ENCODE measurements at places on chromosomes 11 and 22.

GRCh38 chr11:71156301-71156700, 96.1 kb downstream of the SHANK2 start:
- DNase-seq: no peak

DNA sequence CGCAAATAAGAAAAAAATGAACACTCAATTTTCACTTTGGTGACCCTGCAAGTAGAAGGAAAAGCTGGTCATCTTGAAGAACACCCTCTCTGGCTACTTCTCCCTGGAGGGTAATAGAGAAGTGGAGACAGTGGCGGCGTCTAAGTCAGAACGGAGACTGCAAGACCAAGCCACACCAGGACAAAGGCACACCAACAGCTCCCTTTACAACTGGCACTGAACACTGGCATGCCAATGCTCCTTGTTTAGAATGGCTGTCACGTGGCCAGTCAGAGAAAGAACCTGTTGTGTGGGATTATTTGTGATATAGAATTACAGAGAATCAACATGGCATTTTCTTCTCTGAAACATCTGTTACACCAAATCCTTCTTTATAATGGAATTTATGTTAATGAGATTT, 61.3 kb upstream of the YPEL1 start:
- DNase-seq: no peak

DNA sequence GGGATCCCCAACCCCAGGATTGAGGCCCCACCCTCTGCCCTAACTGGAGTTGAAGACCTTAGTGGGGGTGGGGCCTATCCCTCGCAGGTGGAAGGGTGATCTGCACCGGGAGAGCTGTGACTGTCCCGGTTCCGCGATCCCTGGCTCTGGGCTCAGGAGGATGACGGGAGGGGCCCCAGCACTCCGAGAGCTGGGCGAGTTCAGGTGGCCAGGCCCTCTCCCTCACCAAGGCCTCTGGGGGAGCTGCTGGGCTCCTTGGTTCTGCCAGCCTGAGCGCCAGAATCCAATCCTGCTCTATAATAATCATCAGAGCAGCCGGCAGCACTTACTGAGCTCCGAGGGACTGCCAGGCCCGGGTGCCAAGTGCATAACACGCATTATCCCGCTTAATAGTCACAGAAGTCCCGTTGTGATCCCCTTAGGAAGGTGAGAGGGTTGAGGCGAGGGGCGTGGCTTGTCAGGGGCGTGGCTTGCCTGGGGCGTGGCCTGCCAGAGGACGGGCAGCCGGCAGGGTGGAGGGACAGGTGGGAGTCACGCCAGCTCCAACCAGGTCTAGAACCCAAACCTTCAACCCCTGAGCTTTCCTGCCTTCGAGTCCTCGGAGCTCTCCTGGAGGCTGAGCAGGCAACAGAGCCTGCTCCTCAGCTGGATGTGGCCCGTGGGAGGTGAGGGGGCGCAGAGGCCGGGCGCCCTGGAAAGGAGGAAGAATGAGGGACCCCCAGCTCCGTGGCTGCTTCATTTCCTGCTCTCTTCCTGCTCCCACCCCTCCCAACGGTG, 7.3 kb upstream of the SYT7 start:
- peak; percentile 50 for DNase-seq

- DNase-seq: no peak
Measured at GRCh38 chr11:80632691-80633090, 1191.9 kb upstream of the TENM4 start.

GRCh38 chr11:69365558-69365957, 71.6 kb downstream of the MYEOV start:
- no peak for DNase-seq

DNA sequence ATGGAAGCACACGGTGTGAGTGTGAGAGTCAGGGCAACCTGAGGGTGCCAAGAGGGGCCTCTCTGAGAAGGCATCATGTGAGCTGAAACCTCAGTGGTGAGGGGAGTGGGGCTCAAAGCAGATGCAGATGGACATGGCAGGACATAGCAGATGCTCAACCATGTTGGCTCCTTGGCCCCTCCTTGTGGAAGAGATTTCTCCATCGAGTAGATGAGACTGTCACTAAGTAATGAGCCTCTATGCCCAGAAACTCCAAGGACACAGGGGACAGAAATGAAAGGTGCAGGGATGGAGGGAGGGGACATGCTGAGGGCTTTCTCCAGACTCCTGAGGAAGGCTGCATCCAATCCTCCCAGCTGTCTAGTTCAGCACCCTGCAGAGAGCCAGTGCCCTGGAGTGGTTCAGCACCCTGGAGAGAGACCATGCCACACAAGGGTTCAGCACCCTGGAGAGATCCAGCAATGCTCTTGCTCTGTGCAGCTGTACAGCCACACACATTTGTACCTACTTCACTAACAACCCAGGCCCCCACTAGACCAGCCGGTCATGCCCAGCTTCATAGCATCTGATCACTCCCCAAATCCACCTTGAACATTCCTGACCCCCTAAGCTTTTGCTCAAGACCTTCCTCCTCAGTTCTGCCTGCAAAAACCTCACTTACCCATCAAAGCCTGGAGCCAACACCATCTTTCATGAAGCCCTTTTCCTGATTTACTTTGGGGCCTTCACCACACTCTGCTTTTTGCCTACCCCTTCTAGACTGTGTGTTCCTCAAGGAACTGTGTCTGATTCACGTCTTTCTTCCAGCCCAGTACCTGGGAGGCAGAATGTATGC, 252.0 kb downstream of the CTTN start:
- DNase-seq: no peak

DNA sequence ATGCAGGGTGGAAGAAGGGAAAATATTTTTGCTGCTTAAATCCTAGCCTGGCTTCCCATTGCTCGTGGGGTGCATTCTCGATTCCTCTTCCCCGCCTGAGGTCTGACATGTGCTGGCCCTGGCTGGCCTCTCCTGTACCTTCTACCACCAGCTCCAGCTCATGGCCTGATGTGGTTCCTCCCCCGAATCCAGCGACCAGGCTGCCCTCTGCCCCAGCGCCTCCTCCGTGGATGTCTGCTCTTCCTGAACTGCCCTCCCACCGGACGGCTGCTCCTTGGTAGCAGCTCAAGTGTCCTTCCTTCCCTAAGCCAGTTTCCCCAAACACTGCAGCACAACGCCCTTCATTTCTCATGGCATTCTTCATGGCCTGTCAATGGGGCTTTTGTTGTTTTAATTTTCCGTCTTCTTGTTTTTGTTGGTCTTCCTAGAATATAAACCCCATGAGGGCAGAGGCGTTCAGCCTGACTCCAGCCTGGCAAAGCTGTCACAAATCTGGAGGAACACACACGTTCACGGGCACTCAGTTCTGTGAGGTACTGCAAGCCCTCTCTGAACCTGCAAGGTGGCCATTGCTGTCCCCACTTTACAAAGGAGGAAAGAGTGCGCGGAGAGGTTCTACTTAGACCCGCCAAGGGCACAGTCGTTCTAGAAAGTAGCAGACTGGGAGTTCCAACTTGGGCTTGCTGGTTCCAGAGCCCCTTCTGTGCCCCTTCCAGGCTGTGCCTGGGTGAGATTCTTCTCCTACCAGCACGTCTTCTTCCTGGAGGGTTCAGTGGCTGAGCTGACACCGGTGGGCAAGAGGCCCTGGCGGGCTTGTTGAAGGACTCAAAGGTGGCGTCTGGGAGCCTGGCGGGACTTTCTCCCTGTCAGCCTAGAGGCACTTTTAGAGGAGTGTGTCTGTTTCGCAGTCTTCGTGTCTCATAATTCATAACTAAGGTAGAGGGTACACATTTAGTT, 953 bp upstream of the LRP5 start:
- DNase-seq: no peak

DNA sequence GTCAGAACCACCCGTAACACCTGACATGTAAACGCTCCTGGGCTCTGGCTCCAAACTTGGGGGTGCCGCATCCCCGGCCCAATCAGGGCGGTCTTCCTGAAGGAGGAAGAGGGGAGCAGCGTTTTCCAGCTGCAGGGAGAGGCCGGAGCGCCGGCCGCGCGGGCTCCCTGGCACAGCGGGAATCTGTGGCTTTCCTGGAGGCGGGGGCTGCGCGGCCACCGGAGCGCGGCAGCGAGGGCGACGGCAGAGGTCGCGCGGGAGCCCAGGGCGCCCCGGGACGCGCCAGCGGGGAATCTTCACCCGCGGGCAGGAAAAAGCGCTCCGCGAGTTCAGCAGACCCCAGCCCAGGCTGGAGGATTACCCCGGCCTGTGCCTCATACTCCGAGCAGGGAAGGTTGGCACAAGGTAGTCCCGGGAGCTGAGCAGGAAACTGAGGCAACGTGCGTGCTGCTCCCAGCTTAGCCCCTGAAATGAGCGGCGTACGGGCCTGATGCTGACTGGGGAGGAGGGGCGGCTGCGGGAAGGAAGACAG, 600 bp upstream of the ESAM start:
- DNase-seq: peak; percentile 25

DNA sequence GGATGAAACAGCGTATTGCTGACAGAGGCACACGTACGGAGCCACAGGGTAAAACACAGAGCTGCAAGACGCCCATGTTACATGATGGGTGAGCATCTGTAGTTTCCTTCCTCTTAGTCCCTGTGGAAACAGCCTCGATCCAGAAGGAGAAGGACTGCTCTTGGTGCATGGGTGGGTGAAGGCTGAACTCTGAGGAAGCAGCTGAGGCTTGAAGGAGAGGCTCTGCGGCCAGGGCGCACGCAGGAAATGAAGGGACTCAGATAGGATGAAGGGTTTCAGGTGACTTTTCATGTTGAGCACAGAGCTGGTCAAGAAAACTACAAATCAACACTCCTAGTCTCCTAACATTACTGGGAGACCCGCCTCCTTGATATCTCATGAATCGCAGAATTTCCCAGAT, 65.7 kb upstream of the ADA2 start:
- DNase-seq: no peak

GRCh38 chr11:83881428-83881827, 595.3 kb upstream of the CCDC90B start:
- no peak for DNase-seq

DNA sequence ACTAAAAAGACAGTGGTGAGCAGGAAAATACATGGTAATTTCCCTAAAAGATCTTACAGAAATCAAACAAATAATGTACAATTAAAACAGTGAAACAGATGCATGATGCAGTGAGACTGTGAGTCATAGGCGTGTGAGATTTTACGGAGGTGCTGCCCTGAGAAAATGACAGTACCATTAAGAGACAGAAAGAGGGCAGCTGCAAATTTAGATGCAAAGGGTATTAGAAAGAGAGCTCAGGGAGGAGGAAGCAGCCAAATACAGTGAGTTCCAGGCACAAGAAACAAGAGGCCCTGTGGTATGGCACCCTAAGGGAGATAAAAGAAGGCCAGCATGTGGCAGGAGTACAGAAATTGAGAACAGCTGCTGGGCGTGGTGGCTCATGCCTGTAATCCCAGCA, 88.5 kb upstream of the FIBIN start:
- no peak for DNase-seq

DNA sequence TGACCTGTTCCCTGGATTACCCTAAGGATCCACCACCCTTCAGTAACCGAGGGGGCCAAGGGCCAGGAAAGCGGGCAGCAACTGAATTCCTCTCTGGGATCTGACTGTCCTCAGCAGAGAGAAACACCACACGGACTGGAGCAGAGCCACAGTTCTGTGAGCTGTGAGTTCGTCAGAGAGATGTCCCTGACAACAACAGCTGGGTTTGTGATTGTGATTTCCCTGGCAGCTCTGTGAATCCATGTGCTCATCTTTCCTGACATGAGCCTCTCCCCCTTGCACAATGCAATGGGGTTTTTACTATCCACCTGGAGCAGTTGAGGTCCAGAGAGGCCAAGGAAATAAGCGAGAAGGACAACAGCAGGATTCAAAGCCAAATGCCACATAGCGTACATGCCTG, 69.4 kb upstream of the AMPD3 start:
- DNase-seq: no peak

DNA sequence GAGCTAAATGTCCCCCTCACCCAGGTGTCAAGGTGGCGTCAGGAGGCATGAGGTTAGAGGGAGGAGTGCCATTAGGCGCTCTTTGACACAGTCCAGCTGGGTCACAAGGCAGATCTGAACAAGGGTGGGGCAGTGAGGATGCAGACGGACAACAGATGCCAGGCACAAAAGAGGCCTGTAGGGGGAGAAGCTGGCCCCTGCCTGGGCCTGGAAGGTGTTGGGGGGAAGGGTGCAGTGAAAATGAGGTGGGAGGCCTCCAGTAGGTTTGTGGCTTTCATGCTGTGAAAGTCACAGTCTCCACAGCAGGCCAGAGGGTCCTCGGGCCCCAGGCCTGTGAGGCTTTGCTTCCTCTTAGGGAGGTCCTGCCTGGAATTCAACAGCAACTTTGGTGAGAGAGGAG, 85.0 kb upstream of the PLET1 start:
- DNase-seq: no peak

DNA sequence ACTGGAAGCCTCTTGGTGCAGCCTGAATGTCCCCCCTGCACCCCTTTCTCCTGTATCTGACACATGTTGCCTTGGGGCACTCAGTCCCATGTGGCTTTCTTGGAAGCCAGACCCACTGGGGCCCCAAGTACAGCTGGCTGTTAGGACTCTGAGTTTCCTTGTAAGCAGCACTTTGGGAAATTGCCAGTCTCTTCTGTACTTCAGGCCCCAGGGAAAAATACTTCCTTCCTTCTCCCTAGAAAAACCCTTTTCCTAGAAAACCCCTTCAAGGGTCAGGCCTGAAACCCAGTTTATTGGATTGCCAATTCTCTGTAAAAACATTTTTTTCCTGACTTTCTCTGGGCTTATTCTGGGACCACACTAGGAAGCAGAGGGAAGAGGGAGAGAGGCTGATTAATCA, 360.3 kb downstream of the TENM4 start:
- DNase-seq: no peak

GRCh38 chr11:60150279-60150678, 32.6 kb downstream of the MS4A6A start:
- DNase-seq: no peak

DNA sequence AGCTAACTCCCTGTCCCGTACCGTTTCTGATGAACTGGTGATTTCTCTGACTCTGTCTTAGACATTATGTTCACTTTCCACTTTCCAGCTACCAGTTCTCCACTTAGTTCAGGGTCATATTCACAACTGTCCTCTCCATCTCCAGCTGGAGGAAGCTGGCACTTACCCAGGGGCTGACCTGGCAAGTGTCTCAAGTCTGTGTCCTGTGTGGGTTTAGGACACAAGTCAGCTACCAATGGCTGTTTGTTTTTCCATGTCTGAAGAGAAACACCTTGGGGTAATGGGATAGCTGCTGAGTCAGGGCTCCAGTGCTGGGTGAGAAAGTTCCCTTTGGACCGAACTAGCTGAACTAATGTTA, 134.4 kb downstream of the CSNK2A3 start:
- DNase-seq: no peak

DNA sequence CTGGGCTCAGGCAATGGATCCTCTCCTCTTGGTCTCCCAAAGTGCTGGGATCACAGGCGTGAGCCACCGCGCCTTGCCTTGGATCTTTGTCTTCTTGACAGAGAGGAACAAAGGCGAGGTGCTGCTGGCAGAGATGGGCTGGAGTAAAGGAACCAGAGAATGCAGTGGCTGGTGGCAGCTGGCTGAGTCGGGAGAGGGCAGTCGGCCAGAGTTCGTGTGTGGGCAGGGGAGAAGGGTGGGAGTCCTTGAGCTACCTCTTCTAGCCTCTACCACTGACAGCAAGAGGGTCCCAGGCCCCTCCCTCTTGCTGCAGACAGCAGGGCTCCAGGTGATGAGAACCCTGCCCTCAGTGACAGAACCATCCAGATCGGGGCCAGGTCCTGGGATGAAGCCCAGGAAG, 86.2 kb upstream of the LINC01488 start:
- no peak for DNase-seq

GRCh38 chr11:18452927-18453326, 2.7 kb upstream of the LDHAL6A start:
- DNase-seq: no peak
